ENCODE measurements at places on chromosomes 7 and 10.

GRCh38 chr7:128809363-128809762, 17.6 kb downstream of the CCDC136 start:
- no peak for DNase-seq

- DNase-seq = no peak
Observed at GRCh38 chr10:76939933-76940468, 697.6 kb downstream of the KCNMA1 start.

DNA sequence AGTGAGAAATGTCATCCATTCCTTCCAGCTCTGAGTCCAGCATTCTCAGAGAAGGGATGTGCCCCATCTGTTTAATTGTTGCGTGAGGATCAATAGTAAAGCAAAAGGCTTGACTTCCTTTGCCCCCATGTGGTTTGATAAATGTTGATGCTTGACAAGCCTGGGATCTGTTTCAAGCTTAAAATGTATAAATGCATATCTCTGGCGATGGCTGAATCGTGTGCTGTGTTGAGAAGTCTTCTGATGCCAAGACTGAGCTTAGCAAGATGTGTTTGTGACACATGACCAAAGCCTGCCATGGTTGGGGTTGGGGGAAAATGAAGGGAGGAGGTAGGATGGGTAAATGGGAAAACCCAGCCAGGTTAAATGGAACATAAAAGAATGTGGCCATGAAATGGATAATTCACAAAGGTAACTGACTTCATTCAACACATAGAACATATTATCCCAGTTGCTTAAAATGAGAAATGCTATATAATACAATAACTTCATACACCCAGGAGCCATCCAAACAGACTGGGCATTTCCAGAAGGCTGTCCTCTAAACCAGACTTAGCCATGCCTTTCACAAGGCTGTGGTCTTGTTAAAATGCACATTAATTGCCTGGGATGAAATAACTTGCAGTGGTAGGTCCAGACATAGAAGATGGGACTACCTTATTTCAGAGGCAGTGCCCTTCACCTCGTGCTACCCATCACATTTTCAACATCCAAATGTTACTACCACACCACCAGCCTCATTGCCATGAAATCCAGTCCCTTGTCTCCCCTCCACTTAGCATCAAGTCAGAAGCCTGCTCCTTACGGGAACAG, 147.3 kb upstream of the PDE1C start:
- no peak for DNase-seq

- DNase-seq = no peak
Observed at GRCh38 chr7:23615331-23615730, 18.1 kb downstream of the CCDC126 start.

DNA sequence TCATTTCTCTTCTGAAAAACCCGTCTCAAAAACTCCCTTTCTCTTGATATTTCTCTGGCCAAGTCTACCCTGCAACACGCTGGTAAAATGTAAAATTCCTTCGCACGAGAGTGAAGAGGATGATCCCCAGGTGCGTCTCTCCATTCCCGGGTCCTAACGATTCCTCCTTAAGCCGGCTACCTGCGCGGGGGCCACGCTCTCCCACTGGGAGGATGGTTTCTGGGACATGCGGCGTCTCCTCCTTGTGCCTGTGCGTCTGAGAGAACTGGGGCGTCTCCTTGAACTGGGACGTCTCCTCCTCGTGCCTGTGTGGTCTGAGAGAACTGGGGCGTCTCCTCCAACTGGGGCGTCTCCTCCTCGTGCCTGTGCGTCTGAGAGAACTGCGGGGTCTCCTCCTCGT, 149.9 kb downstream of the WDR37 start:
- no peak for DNase-seq

GRCh38 chr7:22302951-22303423, 54.0 kb downstream of the RAPGEF5 start:
- no peak for DNase-seq

DNA sequence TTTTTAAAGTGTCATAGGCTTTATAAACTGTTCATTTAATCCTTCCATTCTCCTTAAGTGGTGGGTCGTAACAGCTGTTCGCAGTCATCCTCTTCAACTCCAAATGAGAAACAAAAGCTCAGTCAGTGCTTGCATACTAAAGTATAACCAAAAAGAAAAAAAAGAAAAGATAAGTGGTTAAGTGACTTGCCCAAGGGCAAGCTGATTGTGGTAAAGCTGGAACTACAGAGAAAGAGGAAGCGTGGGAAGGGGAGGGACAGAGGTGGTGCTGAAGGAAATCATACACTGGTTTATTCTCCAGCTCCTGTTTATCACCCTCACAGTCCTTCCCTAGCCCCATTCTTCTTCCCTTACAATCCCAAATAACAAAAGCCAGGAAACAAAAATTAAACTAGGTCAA, 29.6 kb downstream of the IDE start:
- DNase-seq = no peak

All from activated T-cell treated with anti-CD3 and anti-CD28 coated beads, Interleukin-2, amount 50 U/mL, for 24 hours (primary cell).